ENCODE measurements at places on chromosomes 6 and 20.
A peak's percentile ranks its signal among the peaks of the same experiment; 100 is the strongest.

- no peaks in the 10 kb centered on the region for H3K27me3 ChIP-seq
- H3K36me3 ChIP-seq = no peaks in the 10 kb centered on the region
- H3K4me1 ChIP-seq = no peaks in the 10 kb centered on the region
- no peak overlapping the region for H3K4me3 ChIP-seq
Observed at GRCh38 chr6:115847671-115848070, 213.0 kb downstream of the FRK start.

DNA sequence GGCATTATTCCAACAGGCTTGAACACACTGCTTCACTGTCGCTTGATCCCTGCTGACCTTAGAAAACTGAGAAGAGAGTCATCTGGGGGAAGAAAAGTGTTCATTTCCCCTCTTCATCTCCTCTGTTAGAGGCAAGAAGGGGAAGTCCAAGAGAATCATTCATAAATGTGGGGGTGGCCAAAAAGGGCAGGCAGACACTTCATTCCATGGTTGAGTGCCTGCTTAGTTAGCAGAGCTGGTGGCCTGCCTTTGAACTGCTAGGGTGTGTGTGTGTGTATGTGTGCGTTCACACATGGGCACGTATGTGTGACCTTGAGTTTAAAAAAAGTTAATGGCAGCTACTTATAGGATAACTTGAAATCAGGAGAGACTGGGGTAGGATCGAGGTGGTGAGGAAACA is 39.4 kb upstream of the RFPL4B start:
- H3K27ac ChIP-seq = no peak overlapping the region
- no peaks in the 10 kb centered on the region for H3K36me3 ChIP-seq
- DNase-seq = no peak
- H3K4me3 ChIP-seq = no peak overlapping the region
- peaks cover 27% of the 10 kb centered on the region for H3K4me1 ChIP-seq

DNA sequence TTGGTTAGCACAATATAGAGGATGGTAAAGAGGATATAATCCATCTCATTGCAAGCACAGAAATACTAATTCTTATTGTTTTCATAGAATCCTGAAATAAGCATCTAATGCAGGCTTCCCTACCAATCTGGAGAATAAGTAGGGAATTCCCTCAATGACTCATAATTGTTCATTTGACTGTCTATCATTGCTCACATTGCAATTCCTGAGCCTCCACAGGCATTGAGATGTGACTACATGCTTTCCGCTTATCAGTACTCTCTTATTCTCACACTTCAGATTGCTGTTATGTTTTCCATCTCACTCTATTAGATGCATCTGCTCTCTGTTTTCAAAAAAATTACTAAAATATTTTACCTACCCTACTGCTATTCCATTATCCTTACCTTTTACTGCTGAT is 216.2 kb upstream of the PRSS16 start:
- H3K36me3 ChIP-seq = no peaks in the 10 kb centered on the region
- peaks cover 48% of the 10 kb centered on the region for H3K27me3 ChIP-seq
- H3K27ac ChIP-seq = no peak overlapping the region
- no peak for DNase-seq

GRCh38 chr6:160767647-160768019 is 65.6 kb downstream of the PLG start:
- no peaks in the 10 kb centered on the region for H3K36me3 ChIP-seq
- peak overlapping the region; percentile 60 for H3K4me3 ChIP-seq
- H3K27me3 ChIP-seq = peaks cover 76% of the 10 kb centered on the region
- H3K4me1 ChIP-seq = peaks cover 13% of the 10 kb centered on the region
- no peak overlapping the region for H3K27ac ChIP-seq
- DNase-seq = no peak

- H3K4me3 ChIP-seq = no peak overlapping the region
- H3K4me1 ChIP-seq = no peaks in the 10 kb centered on the region
- H3K27ac ChIP-seq = no peak overlapping the region
- peaks cover 33% of the 10 kb centered on the region for H3K27me3 ChIP-seq
- no peaks in the 10 kb centered on the region for H3K36me3 ChIP-seq
Observed at GRCh38 chr6:41201764-41202173, 820 bp upstream of the TREML2 start.

- no peak overlapping the region for H3K27ac ChIP-seq
- H3K27me3 ChIP-seq = no peaks in the 10 kb centered on the region
- H3K4me3 ChIP-seq = no peak overlapping the region
- H3K4me1 ChIP-seq = no peaks in the 10 kb centered on the region
- H3K36me3 ChIP-seq = peaks cover 68% of the 10 kb centered on the region
Observed at GRCh38 chr20:18187020-18187419, 49.4 kb downstream of the KAT14 start.

Measured in left ventricle myocardium inferior (tissue), 1 donor.